Muscle of back (tissue), 13 donors: ENCODE measurements at places on chromosomes 7 and 10.

- DNase-seq: no peak
Measured at GRCh38 chr7:98283887-98284222, 2.4 kb downstream of the BRI3 start.

DNA sequence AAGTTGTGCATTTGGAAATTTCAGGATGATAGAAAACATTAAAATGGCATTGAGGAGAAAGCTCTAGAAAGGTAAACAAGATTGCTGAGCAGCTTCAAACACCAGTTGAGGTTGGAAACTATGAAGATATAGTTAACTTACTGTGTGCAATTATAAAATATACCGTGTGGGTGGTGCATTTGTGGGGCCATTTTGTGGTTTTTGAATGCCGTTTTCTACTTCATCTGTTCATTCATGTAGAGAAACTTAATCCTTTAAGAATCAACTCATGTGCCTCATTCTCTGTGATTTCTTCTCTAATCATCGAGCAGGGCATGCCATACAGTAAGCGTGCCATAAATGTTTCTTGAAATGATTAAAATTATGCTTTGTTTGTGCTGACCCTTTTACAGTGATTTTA, 232.8 kb upstream of the TEX47 start:
- DNase-seq: no peak

GRCh38 chr7:121385800-121386179, 10.3 kb downstream of the FAM3C start:
- peak; percentile 33 for DNase-seq

DNA sequence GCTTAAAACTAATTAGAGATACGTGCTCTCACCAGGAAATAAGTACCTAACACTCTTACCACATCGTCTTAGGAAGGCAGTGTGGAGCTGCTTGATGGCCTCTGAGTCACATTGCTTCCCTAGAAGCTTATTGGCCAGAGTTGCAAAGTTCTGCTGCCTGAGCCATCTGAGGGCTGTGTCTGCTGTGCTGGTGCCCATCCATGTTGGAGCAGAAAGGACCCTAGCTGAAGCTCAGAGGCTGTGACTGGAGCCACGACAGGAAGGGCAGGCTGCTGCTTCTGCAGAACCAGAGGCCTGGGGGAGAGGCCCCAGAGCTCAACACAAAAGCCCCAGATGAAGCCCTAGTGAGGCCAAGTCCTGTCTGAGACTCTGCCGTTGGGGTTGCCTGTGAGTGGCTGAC, 64.8 kb upstream of the IGFBP3 start:
- DNase-seq: no peak

GRCh38 chr7:117777335-117778142, 95.7 kb downstream of the CTTNBP2 start:
- DNase-seq: no peak

- no peak for DNase-seq
Measured at GRCh38 chr7:73512018-73512780, 9.9 kb downstream of the BAZ1B start.

DNA sequence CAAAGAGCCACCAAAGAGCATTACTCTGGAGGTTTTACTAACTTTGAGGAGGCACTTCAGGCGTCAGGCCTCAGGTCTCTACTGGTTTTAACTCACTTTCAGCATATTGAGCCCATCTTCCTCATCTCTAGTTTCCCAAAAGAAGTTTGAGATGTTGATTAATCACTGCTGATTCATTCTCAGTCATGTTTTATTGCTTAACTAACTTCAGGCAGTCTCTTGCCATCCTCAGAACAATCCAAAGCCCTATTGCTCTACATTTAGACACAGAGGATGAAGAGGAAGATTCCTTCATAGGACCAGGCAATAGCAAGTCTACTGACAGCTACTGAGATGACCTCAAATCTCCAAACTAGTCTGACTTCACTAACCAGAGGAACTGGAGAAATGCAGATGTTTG, 39.1 kb upstream of the BET1 start:
- no peak for DNase-seq
